ENCODE measurements at places on chromosomes 3 and 15.

GRCh38 chr3:143001369-143002082 is at the start of gene U2SURP:
Gene U2SURP, plus strand, starts transcription at chr3:143001570. Its CDS starts 59 bp downstream, at chr3:143001629.
- peak; percentile 80 for DNase-seq

GRCh38 chr3:23601091-23601822 is 204.5 kb upstream of the UBE2E1 start:
- DNase-seq, result no peak

DNA sequence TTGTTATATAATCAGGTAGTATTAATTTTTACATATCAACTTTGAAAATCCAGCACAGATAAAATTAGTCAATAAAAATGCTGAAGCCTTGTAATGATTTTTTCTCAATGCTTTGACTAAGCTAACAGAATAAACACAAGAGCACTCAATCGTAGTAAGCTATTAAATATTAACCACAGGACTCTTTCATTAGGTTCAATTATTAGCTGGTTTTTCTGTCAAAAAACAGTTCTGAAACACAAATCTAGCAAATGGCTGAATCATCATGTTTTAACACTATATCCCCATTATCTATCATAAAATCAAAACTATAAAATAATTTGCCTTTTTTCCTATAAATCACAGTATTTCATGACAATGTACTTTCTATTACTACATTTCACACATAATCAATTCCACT is 69.6 kb downstream of the PLOD2 start:
- no peak for DNase-seq

DNA sequence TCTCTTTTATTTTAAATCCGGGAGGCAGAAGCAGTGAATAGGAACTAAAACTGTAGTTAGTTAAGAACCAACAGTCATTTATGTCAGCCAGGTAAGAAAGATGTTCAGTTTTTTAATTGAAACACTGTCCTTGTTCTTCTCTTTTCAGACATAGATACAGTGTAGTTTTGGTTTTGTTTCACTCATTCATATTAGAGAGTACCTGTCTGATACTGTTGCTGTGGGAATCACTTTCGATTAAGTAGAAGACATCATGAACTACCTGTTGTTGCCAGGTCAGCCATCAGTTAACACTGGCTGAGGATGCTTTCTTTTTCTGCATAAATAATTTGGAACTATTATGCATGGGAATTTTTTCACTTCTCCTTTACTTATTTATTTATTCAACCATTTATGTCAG is 700.4 kb downstream of the OTOL1 start:
- DNase-seq, result no peak

DNA sequence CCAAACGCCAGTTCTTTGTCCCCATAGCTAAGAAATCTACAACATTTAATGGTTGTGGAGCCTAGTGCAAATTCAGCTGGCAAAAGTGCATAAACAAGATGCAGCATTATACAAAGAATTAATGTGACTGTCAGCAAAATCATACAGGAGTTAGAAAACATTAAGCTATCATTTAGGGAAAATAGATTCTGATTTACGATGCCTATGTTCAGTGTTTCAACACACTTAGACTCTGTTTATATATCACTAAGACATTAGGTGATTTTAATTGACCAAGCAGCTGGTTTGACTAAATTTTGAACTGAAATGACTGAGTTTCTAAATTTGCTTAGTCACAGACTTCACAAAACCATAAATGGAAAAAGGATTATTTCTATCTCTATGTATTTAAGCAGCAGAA is 1076.8 kb downstream of the TBL1XR1 start:
- no peak for DNase-seq

GRCh38 chr15:60793656-60794055 is 314.7 kb upstream of the ICE2 start:
- no peak for DNase-seq

GRCh38 chr3:36738702-36739101 is 25.7 kb downstream of the DCLK3 start:
- no peak for DNase-seq

DNA sequence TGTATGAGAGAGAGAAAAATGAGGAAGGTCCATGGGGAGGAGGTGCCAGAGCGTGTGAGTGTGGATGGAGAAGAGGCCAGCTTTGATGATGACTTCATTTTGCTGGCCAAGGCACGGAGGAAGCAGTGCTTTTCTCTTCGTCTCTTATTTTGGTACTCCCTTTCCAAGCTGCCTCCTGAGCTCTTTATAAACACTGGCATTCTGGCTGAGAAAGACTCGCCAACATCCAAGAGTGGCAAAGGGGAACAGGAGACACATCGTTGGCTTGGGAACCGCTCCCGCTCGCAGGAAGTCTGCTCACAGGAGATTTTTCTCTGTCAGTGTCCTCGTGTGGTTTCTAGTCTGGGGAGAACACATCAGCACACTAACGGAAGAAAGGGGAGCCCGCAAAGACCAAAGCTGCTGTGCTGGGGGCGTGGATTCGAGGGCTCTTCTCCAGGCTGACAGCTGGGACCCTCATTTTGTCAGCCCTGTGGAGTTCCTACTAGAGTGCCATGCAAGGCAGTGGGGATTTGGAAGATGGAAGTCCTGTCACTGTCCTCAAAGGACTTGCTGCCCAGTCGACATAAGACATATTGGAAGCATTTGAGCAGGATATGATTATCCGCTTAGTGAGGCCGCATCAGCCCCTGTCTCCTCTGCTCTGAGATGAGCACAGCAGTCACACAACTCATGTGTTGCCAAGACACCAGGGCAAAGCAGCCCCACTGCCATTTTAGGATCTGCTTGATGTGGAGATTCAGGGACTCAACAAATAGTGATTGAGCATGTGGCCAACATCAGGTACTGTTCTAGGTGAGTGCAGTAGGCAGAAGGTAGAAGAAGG is 8.0 kb upstream of the SEMA4B start:
- no peak for DNase-seq

DNA sequence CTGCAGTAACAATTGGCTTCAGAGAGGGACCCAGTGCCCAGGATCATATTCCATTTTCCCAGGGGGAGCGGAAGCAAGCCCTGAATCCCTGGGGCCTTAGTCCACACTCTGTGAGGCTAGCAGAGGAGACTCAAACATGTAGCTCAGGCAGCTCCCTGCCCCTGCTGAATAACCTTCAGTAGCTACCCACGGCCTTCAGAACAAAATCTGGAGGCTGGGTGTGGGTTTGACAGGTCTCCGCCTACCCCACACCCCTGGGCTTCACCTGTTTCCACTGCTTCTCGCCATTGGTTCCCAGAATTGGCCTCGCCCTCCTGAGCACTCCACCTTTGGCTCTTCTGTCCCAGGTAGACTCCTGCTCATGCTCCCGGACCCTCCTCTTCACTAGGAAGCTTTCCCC is 93.6 kb upstream of the ATP2B2 start:
- DNase-seq, result no peak

- no peak for DNase-seq
Observed at GRCh38 chr15:38522922-38523321, 41.7 kb downstream of the RASGRP1 start.

GRCh38 chr3:128412180-128413002 is 54.3 kb downstream of the DNAJB8 start:
- no peak for DNase-seq

DNA sequence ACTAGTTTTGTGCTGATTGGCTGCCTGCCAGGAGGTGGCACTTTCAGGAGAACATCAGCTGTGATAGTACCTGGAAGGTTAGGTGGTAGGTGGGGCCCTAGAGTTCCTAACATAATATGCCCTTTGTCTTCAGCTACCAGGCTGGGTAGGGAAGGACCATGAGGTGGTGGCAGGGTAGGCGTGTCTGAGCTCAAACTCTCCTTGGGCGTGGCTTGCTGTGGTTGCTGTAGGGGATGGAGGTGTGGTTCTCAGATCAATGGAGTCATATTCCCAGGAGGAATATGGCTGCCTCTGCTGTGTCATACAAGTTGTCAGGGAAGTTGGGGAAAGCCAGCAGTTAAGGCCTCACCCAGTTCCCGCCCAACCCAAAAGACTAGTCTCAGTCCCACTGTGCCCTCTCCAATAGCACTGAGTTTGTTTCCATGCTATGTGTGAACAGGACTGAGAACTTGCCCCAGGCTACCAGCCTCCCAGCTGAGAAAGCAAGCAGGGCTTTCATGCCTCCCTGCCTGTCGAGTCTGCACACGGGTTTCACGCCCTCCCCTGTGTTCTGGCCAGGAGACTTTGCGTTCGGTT is 107.7 kb downstream of the CHCHD4 start:
- no peak for DNase-seq

GRCh38 chr15:91782221-91782620 is 71.3 kb upstream of the SLCO3A1 start:
- no peak for DNase-seq

DNA sequence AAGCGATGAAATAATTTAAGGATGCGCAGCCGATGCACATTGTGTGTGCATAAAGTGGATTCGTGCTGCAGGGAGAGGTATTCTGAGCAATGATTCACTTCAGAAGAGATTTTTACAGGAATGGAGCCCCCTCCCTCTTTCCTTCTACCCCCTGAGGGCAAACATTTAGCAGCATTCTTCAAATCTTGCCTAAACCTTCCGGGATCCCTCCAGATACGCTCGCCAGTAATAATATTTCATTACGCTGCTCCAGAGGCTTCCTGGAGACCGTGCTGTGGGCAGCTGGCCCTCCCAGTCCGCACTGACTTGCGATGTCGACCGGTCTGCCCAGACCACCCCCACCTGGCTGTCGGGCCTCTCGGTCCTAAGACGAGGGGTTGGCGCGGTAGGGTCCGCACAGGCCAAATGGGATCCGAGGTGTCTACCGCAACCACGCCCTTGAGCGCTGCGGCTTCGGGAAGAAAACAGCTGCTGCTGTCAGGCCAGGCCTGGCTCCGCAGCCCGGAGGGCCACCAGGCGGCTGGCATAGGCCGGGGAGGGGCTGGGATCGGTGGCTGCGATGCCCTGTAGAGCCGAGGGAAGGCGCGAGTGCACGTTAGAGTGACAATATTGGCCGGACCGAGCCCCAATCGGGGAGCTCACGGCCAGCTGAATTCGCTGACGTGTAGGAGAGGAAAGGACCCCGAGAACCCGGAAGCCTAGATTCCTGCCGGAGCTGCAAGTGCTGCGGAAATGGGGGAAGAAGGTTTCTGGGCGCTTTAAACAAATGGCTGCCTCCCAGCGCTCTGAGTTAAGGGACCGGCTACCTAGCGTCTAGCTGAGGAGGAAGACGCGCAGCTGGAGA is 14.3 kb downstream of the ZIC4 start:
- DNase-seq, result no peak

- peak; percentile 95 for DNase-seq
Observed at GRCh38 chr3:50154840-50155490, at the start of gene SEMA3F. Gene SEMA3F, plus strand, starts transcription at chr3:50155324. Its CDS starts 4,299 bp downstream, at chr3:50159623.

GRCh38 chr3:129593595-129594339 is 12.7 kb downstream of the PLXND1 start:
- no peak for DNase-seq

DNA sequence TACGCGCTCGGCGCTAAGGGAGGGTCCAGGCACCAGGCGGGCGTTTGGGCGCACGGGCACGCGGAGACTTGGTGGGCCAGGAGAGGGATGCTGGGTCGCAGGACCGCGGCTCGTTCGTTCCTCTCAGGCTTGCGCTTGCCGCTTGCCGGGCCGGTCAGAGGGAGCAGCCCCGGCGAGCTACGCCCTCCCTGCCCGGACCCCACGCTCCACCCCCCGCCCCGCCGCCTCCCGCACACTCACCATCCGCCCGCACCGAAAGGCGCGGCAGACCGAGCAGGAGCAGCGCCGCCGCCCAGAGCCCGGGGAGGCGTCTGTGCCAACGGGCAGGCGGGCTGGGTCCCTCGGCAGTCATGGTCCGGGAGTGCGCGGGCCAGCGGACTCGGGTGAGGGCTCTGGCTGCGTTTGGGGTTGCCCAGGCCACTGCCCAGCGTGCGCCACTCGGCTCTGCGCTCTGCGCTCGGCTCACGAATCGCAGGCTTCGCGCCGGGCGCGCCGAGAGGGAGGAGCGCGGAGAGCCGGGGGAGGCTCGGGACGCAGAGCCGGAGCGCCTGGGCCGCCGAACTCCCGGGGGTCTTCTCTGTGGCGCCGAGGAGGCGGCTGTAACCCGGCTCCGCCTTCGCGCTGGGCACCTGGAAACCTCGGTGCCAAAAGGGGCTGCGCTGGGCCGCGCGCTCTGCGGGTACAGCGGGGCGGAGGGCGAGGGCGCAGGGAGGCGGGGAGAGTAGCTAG is at the start of gene SUSD5:
Gene SUSD5, minus strand, starts transcription at position 365 of the 729 bp plus-strand sequence. Its CDS starts 13 bp downstream, at position 352.
- DNase-seq, result no peak

DNA sequence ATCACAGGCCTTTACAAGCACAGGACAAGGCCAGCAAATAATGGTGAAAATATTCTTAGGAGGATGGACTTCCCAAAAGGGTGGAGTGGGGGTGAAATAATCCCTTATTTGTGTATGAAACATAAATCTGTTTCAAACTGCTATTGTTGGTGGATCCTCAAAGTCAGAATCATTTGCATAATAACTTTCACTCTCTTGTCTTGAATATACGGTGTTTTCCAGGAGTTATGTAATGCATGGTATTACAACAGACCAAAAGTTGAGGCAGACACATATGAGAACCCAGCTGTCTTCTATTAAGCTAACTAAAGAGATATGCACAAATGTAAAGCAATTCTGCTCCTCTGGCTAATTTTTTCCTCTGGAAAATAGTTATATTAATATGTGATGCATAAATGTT is 57.7 kb downstream of the PRTG start:
- no peak for DNase-seq

DNA sequence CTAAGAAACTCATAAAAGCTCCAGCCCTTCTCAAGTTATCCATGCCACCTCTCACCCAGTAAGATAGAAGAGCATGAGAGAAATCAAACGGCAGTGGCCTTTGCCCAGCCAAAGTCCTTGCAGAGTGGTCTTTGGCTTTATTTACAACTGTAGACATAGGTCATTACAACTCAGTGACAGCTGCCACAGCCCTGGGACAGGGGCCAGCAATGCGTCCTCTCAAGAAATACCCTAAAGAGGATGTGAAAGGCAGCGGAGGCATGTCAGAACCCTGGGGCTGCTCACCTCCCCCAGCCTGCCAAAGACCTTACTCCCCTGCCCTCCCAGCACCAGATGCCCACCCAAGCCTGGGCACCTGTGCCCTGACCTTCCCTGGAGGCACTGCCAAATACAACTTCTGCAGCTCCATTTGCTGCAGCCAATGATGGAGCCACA is 6.3 kb downstream of the ACAA1 start:
- no peak for DNase-seq

DNA sequence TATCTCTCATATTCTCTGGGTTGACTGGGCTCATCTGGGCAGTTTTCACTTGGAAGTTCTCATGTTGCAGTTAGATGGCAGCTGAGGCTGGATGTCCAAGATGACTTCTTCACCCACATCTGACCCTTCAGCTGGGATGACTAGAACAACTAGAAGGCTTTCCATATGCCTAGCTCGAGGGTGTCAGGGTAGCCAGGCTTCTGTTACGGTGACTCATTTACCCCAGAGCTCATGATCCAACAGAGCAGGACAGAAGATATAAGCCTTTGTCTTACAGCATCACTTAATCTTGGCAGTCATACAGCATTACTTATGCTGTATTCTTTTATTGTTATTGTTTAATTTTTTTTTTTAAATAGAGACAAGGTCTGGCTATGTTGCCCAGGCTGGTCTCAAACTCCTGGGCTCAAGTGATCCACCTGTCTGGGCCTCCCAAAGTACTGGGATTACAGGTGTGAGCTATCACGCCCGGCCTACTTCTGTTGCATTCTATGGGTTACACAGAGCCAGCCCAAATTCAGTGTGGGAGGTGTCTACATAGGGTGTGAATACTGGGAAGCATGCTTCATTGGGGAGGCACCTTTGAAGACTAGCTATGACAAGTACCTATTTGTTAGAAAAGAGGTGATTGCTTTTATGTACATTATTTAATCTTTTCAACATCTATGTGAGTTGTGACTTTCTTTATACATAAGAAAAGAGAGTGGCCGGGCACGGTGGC is 10.7 kb downstream of the HMCES start:
- no peak for DNase-seq

GRCh38 chr3:188776447-188776846 is 395.3 kb upstream of the TPRG1 start:
- DNase-seq, result no peak

GRCh38 chr3:29026959-29027358 is 253.9 kb upstream of the RBMS3 start:
- DNase-seq, result no peak

Measured in GM19239 (cell line).